ENCODE measurements at places on chromosomes 2 and 18.

DNA sequence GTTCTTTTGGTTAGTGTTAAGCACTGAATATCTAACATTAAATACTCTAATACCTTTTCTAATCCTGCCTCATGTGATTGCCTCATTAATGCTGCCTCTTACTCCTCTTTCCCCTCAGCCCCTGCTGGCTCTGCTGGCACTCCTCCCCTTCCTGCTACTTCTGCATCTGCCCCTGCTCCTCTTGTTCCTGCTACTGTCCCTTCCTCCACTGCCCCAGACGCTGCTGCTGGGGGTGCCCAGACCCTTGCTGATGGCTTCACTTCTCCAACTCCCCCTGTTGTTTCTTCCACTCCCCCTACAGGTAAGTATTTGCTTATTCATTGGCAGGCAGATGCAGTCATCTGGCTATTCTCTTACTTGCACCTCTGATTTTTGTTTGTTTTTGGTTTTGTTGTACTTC is 68.5 kb downstream of the ABI2 start:
- peak; percentile 90 for DNase-seq

DNA sequence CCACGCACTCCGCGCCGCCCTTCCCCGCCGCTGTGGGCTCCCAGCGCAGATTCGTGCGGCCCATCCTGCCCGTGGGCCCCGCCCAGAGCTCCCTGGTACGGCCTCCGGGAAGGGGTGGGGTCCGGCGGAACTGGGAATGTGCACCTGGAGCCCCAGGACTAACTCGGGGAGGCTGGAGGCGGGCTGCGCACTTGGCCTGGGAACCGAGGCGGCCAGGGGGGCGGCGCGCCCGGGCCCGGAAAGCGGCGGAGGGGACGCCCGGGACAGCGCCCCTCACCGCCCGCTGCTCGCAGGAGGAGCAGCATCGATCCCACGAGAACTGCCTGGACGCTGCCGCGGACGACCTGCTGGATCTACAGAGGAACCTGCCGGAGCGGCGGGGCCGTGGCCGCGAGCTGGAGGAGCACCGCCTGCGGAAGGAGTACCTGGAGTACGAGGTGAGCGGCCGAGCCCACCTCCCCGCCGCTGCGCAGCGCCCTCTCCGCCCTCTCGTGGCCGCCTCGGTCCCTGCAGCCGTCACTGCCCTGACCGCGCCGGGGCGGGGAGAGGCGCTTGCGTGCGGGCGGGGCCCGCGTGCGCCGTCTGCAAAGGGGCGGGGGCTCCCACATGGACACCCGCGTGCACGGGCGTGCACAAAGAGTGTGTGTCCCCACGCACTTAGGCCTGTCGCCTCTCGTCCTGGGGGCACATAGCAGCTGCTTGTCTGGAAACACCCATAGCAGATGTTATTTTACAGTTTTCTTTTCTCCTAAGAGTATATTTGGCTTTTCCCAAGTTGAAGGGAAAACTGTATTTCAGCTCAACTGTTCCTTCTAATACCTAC is 25.2 kb downstream of the PSD4 start:
- peak; percentile 89 for DNase-seq

DNA sequence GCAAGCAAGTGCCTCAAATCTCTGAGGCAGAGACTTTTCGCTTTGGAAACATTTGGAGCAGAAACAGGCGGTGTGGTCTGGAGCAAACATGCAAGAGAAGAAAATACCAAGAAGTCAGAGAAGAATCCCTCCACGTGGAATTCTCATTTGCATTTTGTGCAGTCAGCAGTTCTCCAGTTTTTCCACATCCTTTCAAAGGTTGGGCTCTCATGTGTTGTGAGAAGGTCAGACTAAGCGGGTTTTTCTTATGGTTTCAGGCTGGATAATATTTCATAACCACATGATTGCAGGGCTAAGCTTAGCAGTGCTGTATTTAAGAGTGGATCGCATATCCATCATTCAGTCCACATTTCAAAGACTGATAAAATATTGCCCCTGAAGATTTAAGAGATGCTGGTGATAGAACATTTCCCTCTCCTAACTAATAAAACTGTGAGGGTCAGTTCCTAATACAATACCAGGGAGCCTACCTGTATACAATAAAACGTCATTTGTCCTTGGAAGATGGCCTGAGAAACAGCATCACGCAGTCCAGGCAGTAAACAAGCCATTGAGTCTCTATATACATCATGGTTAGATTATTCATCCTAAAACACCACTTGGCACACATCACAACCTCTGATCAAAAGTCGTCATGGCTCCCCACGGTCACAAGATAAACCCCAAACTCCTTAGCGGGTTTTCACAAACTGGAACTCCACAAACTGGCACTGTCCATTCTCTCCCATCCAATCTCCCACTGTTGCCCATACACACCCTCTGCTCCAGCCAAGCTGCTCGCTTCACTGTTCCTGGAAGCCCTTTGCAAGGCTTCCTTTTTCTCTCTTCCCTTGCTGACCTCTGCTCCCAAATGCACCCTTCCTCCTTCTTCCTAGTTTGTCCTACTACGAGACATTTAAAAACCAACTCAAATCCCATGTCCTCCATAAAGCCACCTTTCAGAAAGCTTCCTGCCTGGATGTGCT is 31.5 kb downstream of the ANKRD44 start:
- no peak for DNase-seq

DNA sequence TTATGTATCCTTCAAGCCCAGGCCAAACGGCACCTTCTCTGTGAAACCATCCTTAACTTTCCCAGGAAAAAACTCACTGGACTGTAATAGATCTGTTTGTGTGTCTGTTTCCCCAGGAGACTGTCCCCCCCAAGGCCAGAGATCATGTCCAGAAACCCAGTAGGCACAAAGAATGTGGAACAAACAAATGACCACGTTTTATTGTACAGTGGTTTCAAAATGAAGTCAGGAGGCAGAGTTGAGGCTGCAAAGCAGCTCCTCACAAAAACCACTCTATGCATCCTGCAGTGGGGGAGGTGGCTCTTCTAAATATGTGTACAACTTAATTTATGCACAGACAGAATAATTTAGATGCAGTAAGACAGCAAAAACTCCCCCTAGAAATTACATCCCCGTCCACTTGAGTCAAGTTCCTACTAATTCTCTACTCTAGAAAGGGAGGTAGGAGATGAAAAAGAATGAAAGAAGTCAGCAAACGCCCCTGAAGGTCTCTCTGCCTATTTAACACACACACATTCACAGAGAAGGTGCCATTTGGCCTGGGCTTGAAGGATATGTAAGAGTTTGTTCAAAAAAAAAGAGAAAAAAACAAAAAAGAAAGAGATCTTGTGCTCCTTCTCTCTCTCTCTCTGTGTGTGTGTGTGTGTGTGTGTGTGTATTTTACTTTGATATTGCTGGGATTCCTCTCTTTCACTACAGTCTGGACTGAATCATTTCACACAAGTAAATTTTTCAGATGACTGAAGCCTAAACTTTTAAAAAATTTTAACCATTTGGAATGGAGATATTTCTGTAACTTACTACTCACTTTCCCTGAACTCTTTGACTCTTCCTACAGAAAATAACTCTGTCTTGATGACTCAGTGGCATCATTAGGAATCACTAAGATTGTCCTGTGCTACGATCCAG is 19.5 kb downstream of the BCL2 start:
- DNase-seq: no peak

DNA sequence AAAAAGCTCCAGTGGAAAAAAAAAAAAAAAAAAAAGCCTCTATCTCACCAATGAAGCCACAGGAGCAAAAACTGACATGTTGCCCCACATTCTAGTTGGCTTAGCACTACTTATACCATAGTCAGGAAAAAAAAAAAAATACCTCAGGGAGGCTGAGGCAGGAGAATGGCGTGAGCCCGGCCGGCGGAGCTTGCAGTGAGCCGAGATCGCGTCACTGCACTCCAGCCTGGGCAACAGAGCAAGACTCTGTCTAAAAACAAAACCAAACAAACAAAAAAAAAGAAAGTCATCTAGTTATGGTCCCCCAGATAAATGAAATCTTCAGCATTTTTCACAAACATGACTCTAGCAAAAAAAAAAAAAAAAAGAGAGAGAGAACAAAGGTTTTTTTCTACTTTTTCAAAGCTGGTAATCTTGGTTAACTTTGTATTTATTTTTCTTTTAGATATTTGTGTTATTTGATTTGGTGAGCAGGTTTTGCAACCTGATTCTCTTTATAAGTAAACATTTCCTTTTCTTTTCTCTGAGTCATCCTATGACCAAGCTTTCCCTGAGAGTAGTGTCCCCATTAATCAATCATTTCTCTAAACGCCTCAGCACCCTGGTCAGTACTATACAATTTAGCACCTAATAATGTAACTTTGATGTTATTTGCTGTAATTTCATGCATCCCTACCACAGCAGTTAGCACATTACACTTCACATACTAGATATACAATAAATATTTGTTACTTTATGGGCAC is 273.7 kb upstream of the PIK3C3 start:
- no peak for DNase-seq

GRCh38 chr2:181371782-181372645 is 85.2 kb upstream of the ITGA4 start:
- DNase-seq: no peak

- no peak for DNase-seq
These were observed 126.2 kb downstream of the CMPK2 start for GRCh38 chr2:6739547-6739946.

DNA sequence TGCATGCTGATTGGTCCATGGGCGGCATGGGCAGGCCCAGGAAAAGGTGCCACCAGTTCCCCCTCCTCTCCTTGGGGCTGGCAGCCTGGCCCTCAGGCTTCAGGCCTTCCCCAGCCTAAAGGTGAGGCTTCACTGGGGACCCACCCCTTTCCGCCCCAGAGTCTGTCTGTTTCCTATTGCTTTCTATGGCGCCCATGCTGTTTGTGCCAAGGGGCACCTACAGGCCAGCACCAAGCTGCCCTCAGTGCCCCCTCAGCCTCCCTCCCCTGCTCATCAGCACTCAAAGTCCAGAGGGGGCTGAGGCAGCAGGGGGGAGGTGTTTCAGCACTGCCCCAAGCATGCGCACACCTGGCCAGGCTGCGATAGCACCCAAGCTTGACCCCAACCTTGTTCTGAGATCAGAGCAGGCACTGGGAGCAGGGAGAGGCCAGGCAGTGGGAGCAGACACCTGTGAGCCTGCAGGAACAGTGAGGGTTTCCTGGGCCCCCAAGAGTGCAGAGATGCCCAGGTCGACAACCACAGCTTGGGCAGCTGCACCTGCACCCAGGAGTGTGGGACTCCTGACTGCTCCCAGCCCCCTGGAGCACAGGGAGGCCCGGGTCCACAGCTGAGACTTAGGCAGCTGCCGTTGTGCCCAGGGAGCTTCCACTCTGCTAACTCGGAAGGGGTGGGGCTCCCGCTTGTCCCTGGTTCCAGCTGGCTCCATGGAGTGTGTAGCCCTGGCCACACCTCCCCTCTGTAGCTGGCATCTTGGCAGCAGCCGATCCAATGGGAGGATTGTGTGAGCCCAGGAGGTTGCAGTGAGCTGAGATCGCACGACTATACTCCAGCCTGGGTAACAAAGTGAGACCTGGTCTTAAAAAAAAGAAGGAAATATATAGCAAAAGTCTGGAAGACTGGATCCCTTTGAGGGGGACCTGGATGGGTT is 69.1 kb downstream of the NCAPH start:
- DNase-seq: peak; percentile 33

- DNase-seq: no peak
These were observed 71.6 kb downstream of the BOLA3 start for GRCh38 chr2:74076074-74076470.

DNA sequence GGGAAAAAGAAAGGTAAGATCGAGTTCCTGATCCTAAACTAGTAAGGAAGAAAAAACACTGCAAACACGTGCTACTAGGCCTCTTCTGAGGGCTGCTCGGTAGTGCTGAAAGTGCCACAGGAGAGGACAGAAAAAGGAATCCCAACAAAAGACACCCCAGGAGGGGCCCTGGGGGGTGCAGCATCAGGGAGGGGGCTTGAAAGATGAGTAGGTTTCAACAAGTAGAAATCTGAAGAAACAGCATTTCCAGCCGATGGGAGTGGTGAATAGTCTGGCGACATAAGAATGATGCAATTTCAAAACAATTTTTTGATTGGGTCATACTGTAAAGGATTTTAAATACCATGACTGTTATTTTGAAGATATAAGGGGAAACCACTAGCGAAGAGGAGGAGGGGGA is 98.6 kb downstream of the NOL10 start:
- no peak for DNase-seq

DNA sequence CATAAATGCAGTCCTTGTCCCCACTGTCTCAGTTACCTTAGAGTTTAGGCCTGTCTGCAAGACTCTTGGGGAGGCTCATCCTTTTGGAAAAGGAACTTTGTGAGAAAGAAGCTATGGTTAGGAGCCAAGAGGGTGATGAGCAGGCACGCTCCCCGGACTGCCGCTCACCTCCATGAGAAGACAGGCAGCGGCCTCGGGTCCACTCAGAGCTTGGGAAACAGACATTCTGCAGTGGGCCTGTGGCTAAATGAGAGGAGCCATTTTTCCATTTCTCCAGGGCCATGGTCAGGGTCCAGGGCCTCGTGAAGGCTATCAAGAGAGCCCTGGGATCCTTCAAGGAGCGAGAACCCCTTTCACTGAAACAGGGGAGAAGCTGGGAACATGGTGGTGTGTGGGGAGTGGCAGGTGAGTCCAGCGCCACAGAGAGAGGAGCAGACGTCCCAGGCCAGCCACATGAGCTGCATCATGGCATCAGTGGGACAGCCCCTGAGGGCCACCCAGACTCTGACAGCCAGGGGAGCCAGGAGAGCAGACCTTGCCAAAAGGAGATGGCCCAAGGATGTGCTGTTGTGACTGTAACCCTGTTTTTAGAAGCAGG is 4.0 kb upstream of the TEX51 start:
- DNase-seq: no peak

DNA sequence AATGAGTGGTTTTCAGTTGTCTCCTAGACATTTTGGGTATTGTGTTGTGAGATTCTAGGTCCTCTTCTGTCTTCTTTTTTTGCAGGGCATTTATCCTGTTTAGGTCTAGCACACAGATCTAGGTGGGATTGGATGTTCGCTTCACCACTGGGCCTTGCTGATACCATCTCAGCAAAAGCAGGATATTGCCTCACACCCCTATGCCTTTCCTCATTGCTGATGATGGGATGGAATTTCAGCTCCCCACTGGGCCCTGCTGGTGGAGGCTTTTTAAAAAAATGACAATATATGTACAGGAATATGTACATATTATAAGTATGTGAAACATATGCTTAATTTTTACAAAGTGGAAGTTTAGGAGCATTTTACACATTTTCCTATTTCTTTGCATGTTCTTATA is 5.4 kb upstream of the TOGARAM2 start:
- no peak for DNase-seq

All from GM23338 (cell line).